HS-5 (cell line): ENCODE measurements at places on chromosomes 5 and 9.

DNA sequence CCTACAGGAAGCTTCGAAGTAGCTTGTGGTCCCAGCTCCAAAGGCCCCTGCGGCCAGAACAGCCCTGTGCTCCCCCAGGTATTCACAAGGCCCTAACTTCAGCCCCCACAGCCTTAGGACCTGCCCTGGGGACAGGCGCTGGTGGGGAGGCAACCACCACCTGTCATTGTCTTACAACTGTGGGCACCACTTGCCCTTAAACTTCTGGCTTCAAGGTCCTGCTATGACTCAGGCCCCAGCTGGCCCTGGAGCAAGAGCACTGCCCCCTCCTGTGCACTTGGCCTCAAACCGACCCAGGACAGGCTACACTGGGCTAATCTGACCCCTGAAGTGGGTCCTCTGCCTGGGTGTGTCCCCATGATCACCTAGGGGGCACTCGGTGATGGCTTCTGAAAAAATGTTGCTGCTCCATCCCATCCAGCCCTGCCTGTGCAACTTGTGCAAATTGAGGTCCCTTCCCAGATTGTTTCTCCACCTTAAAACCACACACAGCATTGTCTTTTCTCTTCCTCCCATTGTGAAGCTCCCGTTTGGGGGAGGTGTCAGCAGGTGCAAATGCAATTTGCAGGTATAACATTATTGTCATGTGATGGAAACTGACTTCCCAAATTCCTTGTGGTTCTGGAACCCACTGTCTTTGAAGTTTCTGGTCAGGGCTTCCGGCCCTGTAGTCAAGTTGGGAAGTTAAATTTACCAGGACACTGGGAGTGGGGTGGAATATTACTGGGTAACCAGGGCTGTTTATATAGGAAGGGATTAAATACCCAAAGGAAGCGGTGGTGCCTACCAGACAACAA, 1.1 kb upstream of the PROB1 start:
- no peak for DNase-seq

DNA sequence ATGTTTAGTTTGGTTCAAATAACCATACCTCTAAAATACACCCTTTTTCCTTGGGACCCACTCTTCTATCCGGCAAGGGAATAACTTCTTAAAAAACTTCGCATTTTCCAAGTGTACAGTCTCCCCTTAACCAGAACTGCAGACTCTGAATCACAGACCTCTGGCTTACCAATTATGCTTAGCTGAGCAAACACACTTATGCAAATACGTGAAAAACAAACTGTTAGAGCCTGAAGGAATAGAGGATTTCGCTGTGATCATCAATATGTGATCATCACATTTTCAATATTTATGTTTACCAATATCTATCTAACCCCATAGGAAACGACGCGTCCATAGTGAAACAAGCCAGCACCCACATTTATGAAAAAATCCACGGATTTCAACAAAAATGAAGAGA, 1.3 kb downstream of the LPAR1 start:
- no peak for DNase-seq

- DNase-seq: no peak
Observed at GRCh38 chr5:181204826-181205760, at the start of gene TRIM7. TSS of gene TRIM7 (minus strand) at chr5:181205196. CDS start at chr5:181205110, 86 bp downstream.

DNA sequence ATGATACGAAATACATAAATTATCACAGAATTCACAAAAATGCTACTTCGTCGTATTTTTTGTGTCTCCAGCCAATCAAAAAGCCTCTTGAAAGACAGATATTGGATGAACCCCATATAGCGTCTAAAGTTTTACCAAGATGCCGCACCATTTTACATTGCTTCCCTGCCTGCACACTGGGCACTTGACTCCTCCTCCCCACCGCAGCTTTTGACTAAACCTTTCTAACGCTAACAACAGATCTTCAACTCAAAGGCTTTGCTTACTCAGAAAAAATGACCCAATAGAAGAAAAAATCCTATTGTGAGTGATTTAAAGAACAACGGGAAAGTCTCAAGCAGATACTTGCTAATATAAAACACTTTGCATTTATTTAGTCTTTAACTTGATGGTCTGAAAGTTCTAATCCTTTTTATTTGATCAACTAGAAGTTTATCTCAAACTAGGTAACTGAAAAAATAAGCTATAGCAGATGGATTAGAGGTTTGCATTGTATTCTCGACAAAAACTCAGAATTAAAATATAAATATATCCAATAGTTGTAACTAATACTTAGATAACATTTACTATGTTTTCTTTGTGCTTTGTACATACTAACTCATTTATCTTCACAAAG, 609.1 kb upstream of the DMAC1 start:
- DNase-seq: no peak

DNA sequence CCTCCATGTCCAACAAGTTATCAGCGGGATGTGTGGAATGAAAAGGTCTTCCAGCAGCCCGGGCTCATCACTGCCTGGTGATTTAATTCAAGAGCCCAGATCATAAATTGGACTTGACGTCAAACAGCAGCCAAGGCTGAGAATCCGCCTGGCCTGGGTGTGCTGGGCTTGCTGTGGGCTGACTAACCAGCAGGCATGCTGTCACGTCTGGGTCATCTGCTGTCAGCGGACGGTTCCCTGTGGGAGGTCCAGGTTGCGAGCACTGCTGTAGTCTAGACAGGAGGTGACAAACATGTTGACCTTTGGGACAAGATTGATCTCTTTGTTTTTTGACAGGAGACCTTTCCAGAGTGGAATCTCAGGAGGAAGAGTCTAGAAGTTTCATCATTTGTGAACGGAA, 289.7 kb downstream of the OSTF1 start:
- no peak for DNase-seq

DNA sequence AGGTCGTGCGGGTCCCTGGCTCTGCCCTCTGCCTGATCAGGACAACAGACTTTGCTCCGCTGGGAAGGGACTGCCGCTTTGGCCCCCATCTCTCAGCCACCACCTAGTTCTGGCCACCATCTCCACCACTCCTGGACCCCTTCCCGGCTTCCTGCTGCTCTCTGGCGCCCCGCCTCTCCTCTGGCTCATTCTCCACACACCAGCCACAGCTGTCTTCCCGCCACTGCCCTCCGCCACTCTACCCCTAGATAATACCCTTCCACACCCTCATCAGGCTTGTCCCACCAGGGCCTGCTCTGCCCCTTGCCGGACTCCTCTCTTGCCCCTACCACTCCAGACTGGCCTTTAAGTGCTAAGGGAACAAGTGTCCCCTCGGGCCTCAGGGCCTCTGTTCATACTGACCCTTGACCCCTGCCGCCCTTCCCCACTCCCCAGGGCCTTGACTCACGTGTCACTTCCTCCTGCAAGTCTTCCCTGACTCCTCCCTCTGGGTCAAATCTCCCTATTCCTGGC, 3.0 kb upstream of the CDX1 start:
- DNase-seq: no peak

DNA sequence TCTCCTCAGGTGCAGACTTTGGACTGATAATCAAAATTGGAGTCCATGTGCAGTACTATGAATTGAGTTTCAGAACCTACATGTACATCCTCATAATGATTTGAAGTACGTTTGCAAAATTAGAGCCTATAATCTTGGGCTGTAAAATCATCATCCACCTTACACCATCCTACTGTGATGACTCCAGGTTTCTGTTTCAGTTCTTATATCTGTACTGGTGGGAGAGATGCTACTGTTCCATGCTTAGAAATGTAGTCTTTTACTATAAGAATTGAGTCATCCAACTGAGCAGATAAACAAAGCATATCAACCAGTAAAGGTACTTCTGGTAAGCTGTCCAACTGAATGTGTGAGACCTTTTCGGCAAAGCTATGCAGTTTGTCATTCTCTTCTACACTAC, 586.3 kb upstream of the FAM174A start:
- no peak for DNase-seq

DNA sequence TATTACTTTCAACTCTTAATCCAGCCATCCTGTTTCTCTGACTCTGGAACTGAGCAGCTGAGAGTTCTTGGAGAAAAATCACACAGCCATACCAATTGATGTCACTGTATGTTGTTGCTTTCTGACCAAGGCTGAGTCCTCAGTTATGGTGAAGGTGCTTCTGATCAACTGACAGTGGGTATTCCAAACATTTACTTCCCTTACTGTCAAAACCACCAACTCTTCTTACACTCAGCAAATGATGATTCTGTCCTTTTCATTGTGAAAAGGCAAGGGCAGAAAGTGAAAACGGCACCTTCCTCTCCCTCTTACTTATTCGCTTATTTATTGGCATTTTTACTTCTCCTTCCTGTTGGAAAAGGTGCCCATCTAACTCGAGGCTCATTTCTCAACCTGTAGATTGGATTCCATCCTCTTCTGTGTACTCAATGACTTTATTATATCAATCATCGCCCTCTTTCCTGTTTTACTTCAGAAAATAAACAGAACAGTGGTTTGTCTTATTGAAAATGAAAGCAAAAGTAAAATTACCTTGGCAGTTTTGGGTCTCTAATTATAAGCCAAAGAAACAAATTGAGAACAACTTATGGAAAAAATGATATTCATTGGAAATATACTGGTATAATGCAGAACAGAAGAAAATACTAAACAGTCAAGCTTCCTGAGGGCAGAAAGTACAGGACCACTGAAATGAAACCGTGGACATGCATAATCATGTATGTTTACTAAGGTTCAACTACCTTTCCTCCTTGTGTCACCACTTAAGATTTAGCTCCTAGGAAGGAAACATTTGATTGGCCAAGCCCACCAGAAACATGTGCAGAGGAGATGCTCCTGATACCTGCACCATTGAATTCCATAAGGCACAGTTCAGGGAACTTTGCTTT, 104.5 kb upstream of the CHD1 start:
- no peak for DNase-seq

- no peak for DNase-seq
Observed at GRCh38 chr9:107212613-107213012, 70.5 kb upstream of the RAD23B start.

DNA sequence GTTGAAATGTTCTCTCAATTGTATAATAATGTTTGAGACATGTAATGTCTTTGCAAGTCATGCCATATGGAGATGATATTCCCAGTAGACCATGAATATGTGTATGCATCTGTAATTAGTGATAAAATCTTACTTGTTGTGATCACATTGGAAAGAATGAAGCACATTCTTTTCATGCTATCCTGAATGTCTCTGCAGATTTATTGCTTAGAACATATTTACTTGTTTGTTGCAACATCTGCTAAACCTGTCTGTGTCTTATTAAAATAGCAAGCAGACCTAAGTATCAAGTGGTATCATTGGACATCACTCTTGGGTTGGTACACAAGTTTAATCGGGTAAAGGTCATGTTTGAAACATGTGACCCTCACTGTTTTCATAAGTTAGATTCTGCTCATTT, 265.5 kb upstream of the CD180 start:
- no peak for DNase-seq

GRCh38 chr9:127034691-127035090, 87.7 kb downstream of the ANGPTL2 start:
- no peak for DNase-seq

- DNase-seq: no peak
Observed at GRCh38 chr5:16866795-16867576, 69.1 kb downstream of the MYO10 start.

- no peak for DNase-seq
Observed at GRCh38 chr5:76443066-76443800, 40.1 kb downstream of the IQGAP2 start.

DNA sequence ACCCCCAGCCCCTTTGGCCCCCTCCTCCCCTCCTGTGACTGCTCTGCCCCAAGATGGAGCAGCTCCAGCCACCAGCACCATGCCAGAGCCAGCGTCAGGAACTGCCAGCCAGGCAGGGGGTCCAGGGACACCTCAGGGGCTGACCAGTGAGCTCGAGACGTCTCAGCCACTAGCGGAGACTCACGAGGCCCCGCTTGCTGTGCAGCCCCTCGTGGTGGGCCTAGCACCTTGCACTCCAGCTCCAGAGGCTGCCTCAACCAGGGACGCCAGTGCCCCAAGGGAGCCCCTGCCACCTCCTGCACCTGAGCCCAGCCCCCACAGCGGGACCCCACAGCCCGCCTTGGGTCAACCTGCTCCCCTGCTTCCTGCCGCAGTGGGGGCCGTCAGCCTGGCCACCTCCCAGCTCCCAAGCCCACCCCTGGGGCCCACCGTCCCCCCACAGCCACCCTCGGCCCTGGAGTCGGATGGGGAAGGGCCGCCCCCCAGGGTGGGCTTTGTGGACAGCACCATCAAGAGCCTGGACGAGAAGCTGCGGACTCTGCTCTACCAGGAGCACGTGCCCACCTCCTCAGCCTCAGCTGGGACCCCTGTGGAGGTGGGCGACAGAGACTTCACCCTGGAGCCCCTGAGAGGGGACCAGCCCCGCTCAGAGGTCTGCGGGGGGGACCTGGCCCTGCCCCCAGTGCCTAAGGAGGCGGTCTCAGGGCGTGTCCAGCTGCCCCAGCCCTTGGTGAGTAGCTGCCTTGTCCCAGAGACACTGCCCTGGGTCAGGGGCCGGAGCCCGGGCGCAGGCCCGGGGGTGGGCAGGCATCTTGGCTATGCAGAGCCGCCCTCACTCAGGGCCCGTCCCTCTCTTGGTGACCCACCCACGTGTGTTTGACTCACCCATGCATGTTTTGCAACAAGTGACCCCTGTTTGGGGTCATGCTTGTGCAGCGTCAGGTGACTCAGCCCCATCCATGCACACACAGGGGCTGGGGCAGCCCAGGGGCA, 105.2 kb downstream of the WNK2 start:
- peak; percentile 39 for DNase-seq

DNA sequence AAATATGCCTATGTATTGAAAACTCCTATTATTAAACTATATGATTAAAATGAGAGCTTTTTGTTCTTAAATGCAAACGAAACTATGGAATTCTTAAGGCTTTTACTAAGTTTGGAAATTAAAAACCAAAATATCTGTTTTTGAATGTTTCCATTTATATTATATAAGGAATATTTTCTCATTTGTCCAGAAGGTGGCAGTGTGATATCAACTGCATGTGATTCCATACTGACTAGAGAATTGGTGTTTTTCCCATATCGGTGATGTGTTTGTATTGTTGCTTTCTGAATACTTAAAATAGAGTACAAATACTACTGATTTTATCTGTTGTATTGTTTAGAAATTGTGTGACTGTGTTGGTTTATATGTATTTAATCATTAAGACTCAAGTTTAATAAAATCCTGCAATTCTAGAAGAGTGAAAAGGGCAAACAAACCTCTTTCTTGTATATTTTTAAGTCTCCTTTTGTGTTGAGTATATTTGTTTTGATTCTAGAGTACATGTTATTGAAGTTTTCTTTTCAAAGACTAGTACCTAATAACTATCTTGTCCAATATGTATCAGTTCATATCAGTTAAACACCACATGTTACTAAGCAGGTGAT, 320.8 kb downstream of the CCDC171 start:
- peak; percentile 32 for DNase-seq

GRCh38 chr5:78644741-78645300, 3.8 kb downstream of the LHFPL2 start:
- no peak for DNase-seq

DNA sequence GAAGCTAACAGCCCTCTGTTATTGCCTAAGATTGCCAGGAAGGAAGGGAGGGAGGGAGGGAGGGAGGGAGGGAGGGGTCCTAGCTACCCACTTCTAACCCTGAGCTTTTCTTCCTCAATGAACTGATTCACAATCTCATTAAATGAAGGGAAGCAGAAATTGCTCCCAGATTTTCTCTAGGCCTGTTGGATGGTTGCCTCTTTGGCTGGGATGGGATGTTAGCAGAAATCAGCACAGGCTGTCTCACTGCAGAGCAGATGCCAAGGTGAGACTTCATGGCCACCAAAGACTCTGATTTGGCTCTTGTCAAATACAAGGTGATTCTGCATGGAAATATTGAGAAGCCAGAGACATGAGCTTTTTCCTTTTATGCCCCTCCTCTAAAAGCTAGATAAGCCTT, 578.6 kb downstream of the ACTL7B start:
- DNase-seq: no peak

- DNase-seq: peak; percentile 75
Observed at GRCh38 chr9:28779243-28779642, 1206.0 kb upstream of the C9orf72 start.

GRCh38 chr5:124480022-124480421, 266.4 kb downstream of the ZNF608 start:
- DNase-seq: no peak
